Esophagus squamous epithelium (tissue), 5 donors: ENCODE measurements at places on chromosomes 6 and 20.

DNA sequence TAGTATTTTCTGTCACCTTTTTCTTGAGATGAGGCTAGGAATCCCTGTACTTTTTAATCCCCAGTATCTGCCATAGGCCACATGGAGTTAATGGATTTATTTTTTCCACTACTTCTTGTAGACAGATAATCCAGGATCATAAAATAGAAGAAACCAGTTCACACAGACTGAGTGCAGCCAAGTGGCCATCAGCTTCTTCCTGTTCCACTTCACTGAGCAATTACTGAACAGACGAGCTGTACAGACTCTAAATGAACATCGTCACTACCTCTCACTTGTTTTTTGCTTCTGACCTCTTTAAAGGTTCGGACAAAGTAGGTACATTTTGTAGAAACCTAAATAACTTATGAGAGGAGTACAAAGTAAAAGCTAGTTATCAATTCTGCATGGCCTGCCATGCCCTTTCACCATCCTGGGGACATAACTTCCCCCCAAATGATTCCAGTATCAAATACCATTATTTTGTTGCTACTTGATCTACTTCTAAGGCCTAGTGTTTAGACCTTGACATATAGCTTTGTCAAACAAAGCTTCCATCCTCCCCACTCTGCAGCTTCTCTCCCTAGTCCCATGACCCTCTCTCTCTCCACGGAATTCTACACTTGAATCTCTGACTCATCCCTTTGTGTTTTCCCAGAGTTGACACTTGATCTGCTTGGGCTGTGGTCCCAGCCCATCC is 34.4 kb upstream of the ARHGAP18 start:
- no peak for DNase-seq

- DNase-seq = no peak
These were observed 9.1 kb downstream of the SLC18B1 start for GRCh38 chr6:132789396-132789776.

- no peak for DNase-seq
These were observed 123.1 kb downstream of the RPS12 start for GRCh38 chr6:132937466-132937906.

GRCh38 chr6:99330159-99330558 is 19.3 kb downstream of the FAXC start:
- DNase-seq = no peak

GRCh38 chr6:49416195-49416594 is 46.9 kb downstream of the MMUT start:
- DNase-seq = no peak

DNA sequence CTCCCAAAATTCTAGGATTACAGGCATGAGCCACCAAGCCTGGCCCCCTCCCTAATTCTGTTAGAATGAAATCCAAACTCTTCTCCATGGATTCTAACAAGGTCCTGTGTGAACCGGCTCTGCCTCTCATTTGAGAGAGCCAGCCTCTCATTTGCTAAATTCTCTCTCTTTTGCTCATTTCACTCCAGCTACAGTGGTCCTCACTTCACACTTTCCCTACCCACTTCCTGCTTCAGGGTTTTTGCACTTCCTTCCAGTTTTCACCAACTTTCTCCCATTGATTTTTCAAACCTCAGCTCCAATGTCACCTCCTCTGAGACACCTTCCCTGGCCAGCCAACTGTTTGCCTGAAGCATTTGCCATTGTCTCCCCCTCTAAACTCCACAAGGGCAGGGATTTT is 5.1 kb downstream of the COX4I2 start:
- DNase-seq = no peak

- no peak for DNase-seq
These were observed 60.3 kb downstream of the RGS17 start for GRCh38 chr6:153070756-153071155.

- no peak for DNase-seq
These were observed 126.2 kb downstream of the CD164 start for GRCh38 chr6:109255946-109256640.

GRCh38 chr20:3459881-3460307 is 10.9 kb upstream of the ATRN start:
- no peak for DNase-seq

DNA sequence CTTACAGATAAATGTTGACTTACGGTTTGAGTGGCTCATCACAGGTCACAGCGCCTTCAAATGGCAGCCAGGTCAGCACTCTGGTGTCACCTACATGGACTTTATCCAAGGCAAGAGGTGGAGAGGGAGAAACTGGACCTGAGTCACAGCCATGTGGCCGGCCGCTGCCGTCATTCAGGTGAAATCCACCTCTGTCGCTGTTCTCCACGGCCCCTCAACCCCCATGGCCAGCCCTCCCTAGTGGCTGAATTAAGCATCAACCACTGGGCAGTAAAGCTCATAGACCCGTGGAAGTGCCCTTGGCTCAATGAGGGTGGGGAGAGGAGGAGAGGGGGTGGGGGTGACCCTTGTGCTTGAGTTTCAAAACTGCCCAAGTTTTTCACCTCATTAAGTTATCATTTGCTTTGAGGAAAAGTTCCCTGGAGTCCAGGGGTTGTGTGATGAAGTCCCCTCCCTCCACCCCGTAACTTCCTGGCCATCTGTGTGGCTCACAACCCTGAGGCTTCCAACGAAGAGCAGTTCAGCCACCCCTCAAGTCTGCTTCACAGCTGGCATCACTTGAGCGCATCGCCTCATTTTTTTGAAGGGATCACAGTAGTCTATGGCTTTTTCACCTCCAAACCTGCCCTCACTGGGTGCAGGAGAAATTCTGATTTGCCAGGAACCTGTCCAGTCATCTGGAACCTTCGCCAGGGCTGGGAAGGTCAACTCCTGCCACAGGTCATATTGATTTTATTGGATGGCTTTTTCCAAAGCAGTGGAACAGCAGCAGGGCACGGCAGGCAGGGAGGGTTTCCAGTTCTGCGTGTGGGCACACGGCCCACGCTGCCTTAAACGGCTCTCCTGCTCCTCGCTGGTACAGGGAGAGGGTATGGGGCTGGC is 43.5 kb upstream of the APCDD1L start:
- no peak for DNase-seq

DNA sequence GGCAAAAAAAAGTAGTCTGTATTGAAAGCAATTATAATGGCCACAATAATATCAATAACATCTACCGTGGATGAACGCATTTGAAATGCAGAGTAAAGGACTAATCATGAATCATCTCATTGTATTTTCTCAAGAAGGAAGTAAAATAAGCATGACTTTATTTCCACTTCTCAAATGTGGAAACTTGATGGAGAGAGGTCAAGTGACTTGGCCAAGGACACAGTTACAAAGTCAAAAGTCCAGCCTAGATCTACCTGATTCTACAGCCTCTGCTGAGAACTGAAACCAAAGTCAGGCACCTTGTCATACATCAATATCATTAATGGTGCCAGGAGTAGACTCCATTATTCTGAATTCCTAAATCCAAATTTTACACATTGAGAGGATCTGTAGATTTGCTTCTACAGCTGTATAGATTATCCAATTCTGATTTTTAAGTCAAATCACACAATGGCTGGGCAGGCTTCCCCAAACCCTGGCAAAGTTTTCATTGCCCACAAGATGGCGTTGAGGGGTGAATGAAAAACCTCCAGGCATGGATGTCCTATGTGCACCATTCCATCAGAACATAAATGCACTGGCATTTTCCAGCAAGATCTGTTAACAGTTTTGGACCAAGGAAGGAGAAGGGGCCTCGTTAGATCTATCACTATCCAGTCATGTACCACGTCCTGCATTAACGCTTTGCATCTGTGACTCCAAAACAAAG is 423.1 kb downstream of the MAFB start:
- DNase-seq = no peak

DNA sequence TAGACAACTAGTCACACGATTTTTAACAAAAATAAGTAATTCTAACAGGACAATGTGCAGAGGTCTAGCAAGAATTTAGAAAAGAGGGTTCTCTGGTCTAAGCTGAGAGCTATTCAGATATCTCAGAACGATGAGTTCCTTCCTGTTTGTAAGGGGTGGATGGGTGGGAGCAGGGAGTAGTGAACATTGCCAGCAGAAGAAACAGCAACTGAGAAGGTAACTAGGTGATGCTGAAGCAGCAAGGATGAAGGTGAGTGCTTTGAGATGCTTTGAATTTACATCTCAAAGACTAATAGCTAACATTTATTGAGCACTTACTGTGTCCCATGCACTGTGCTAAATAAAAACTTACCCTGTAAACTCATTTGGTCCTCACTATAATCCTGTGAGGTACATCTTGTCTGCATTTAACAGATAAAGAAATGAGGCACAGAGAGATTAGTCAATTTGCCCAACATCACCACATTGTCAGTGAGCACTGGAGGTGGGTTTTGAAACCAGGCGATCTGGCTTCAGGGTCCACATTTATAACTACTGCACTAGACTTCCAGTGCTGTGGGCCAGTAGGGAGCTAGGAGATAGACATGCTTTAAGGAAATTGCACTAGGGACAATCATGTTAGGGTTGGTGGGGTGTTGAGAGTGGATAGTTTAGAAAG is 15.7 kb downstream of the BRD2 start:
- no peak for DNase-seq

DNA sequence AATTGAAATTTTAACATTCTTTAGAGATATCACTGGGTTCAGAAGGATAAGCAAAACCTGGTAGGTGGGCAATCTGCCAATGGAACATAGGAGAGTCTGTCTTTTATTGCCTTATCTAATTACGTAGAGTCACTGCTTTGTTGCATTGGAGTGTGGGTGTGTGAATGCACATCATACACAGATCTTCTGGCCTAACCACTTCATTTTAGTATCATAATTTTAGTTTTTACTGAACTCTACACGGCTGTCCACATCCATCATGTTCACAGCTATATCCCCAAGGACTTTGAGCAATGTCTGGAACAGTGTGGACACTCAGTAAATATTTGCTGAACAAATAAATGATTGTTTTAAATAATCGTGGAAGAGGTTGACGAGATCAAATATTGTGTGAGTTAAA is 104.6 kb upstream of the AKIRIN2 start:
- DNase-seq = no peak

DNA sequence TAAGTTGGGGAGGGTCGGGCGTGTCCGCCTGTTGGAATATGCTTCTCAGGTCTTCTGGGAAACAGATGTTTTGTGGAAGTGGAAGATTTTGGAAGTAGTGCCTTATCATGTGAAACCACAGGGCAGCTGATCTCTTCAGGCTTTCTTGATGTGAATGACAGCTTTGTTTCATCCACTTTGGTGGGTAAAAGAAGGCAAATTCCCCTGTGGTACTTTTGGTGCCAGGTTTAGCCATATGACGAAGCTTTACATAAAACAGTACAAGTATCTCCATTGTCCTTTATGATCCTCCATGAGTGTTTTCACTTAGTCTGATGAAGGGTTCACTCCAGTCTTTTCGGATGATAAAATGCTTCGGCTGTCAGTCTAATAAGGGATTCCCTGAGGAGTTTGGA is 4.6 kb downstream of the IRF4 start:
- no peak for DNase-seq

GRCh38 chr6:71114544-71114943 is 157.7 kb upstream of the B3GAT2 start:
- no peak for DNase-seq

DNA sequence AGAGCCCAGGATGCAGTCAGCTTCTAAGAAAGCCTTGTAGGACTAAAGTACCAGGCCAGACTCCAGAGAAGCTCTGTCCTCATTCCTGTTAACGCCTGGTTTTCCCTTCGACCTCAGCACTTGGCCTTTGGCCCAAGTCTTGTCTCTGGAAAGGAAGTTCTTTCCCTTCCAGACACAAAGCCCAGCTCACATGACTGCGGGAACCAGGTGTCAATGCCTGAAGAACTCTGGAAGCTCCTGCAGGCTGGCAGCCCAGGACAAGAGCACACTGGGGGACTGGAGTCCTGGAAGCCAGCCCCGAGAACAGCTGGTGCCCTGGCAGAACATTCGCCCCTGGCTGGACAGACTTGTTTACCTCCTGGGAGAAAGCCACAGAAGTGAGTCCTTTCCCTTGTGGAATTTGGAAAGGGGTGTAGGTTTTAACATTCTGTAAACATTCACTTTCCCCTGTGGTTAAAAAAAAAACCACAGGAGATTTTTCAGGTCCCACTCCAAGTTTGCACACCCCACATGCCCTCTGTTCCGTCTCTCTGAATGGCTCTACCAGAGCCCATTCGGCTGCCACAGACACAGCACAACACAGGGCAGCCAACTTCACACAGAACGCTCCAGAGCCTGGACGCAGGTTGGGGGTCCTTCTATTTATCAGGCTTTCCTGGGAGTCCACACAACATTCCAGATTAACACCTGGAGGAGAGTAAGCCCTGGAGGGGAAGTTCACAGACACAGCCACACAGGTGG is 18.1 kb downstream of the ACSS1 start:
- no peak for DNase-seq

DNA sequence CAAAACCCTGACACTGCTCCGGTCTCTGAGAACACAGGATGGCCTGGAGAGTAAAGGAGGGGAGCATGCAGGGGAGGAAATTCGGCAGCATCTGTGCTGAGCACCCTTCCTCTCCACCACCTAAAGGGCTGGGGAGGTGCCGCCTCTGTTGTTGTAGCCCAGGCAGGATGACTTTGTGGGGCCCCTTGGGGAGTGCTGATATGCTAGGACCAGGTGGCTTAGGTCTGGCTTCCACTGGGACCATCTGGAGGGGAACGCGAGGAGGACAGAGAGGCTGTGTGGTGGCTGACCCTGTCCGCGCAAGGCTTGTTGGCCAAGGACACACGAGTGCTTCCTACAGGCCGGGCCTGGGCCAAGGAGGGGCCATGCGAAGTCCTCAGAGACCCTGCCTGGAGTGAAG is 9.9 kb upstream of the RPS6KA2 start:
- no peak for DNase-seq

- no peak for DNase-seq
These were observed 65.7 kb upstream of the EEF1A1 start for GRCh38 chr6:73586416-73586974.

- DNase-seq = no peak
These were observed 61.2 kb downstream of the TNFAIP3 start for GRCh38 chr6:137928286-137928685.

- DNase-seq = no peak
These were observed 49.7 kb downstream of the TP53INP2 start for GRCh38 chr20:34753706-34754461.

GRCh38 chr6:105121981-105122380 is 57.8 kb downstream of the POPDC3 start:
- DNase-seq = no peak

DNA sequence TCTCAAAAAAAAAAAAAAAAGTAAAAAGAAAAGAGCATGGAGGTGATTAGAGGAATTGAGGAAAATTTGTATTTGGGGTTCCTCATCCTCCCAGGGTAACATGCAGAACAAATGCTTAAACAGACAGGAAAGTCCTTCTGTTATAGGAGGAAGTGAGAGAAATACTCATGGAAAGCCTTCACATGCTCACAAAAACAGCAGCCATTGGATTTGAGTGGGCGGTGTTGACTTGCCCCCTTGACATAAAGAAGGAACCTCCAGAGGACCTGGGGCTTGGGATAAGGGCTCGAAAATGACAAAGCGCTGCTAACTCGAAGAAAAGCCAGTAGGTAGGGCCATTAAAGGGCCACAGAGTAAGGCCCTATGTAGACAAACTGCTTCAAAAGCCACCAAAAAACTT is 17.5 kb upstream of the SAMHD1 start:
- no peak for DNase-seq

- no peak for DNase-seq
These were observed at the start of gene HLA-DPB1 for GRCh38 chr6:33075568-33076405. HLA-DPB1 (plus strand) TSS chr6:33075990; CDS start chr6:33076042, 52 bp downstream.
